Stimulated activated CD4-positive, alpha-beta T cell treated with anti-CD3 and anti-CD28 coated beads, Interleukin-4, amount 100 ng/mL, for 48 hours (primary cell): ENCODE measurements at places on chromosomes 1 and 21.

- no peak for DNase-seq
Measured at GRCh38 chr1:15261155-15262002, 14.4 kb downstream of the FHAD1 start.

- DNase-seq: no peak
Measured at GRCh38 chr21:32538147-32538792, 47.1 kb downstream of the TCP10L start.

DNA sequence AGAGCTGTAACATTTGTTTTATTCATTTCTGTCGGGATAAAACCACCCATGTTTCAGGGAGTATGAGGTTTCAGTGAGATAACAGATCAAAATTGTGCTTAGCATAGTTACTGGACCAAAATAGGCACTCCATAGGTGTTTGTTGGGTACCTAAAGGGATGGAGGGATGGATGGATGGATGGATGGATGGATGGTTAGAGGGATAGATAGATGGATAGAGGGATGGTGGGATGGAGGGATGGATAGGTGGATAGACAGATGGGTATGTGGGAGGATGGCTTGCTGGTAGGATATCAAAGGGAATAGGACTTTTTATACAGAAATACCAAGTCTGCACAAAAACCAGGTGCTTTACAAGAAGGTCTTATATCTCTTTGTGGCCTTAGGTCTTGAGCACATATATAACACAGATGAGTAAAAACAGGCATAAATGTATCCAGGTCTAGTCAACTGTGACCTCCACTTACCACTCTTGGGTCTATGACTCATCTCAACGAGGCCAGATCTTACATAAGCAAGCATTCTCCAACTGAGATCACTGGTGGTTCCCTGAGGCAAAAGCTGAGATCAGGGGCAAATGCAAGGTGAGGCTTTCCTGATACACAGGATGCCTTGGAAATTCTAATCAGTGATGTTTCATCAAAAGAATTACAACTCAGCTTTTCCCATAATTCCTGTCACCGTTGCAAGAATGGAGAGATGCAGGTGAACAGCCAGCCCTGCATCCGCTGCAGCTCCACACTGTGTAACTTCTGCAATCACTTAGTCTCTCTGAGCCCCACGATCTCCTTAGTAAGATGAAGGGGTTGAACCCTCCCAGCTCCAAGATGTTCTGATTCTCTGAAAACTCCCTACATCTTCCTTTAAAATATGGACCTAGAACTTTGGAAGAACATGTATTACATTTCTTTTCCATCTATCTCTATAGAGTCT, 32.0 kb downstream of the PTAFR start:
- no peak for DNase-seq

DNA sequence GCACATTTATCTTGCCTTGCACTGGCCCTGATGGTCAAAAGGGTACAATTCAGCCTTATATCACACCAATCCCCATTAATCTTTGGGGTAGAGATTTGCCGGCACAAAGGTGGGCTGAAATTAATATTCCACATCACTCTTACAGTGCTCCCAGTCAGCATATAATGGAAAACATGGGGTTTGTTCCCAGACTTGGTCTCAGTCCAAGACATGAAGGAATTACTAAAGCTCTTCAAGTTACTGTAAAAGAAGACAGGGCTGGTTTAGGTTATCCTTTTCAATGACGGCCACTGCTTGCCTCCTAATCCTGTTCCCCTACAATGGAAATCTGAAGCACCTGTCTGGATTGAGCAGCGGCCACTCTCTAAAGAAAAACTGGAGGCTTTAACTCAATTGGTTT, 160.7 kb downstream of the IER5 start:
- DNase-seq: no peak

DNA sequence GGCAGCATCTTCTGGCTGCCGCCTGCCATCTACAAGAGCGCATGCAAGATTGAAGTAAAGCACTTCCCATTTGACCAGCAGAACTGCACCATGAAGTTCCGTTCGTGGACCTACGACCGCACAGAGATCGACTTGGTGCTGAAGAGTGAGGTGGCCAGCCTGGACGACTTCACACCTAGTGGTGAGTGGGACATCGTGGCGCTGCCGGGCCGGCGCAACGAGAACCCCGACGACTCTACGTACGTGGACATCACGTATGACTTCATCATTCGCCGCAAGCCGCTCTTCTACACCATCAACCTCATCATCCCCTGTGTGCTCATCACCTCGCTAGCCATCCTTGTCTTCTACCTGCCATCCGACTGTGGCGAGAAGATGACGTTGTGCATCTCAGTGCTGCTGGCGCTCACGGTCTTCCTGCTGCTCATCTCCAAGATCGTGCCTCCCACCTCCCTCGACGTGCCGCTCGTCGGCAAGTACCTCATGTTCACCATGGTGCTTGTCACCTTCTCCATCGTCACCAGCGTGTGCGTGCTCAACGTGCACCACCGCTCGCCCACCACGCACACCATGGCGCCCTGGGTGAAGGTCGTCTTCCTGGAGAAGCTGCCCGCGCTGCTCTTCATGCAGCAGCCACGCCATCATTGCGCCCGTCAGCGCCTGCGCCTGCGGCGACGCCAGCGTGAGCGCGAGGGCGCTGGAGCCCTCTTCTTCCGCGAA, 3.8 kb downstream of the CHRNB2 start:
- DNase-seq: no peak

- no peak for DNase-seq
Measured at GRCh38 chr1:85448358-85448757, 16.6 kb downstream of the DDAH1 start.

DNA sequence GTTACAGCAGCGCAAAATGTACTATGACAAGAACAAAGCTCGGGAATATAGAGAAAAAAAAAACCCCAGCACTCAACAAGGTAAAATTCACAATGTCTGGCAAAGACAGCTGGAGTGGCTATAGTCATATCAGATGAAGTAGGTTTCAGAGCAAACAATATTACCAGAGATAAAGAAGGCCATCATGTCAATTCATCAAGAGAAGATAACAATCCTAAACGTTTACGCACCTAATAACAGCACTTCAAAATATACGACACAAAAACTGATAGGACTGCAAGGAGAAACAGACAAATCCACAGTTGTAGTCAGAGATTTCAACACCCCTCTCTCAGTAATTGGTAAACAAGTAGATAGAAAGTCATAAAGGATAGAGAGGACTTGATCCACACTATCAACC, 455.2 kb downstream of the PTPRU start:
- no peak for DNase-seq

DNA sequence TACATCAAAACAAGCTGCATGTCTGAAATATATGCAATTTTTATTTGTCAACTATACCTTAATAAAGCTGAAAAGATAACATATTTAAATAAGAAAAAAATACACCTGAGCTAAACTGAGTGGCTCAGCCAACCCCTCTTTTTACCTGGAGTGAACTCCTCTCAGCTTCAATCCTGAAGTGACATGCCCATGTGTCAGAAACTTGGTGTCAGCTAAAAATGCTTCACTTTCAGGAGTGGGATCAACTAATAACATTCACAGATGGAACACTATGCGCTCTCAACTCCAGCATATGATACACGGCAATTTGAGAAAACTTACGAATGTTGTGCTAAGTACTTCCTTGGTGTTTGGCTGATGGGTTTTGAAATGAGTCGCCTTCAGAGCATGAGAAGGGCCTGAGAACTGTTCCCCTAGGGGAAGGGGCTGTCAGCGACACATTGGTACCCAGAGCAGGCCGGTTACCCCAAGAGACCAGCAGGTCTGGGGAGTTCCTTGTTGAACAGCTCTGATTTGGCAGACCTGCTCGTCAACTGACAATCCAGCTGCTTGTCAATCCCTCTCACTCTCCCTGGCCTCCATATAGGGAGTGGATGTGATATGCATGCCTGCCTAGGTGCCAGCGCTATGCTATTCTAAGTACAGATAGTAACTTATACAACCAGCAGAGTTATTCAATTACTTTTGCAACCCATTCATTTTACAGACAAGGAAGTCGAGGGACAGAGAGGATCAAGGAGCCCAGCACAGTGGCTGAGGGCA, 267.7 kb downstream of the PCP4 start:
- DNase-seq: no peak

DNA sequence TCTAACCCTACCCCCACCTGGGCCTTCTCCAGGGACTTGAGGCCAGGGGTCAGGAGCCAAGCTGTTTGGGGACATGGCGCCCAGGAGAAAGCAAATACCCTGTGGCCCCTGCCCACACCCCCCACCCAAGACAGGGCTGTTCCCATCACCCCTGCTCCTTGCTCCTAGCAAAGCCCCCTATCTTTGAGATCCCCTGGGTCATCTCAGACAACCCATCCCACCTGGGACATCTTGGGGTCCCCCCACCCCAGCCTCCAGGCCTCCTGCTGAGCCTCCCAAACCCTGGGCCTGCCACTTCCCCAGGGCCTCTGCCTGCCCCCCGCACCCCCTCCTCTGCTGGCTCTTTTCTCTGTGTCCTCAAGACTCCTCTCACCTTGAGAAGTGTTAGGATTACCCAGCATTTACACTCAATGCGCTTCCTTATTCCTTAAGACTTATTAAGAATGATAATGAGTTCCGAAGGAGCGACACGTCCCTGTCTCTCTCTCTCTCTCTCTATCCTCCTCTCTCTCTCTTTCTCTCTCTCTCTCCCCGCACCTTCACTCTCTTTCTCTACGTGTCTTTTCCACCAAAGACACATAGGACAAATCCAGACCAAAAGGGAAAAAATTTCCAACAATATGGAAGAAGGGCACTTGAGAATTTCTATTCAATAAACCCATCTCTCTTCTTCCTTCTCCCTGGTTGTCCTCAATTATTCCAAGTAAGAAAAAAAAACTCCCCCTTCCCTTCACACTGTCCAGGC, 7.2 kb downstream of the CASZ1 start:
- no peak for DNase-seq

- no peak for DNase-seq
Measured at GRCh38 chr21:41970106-41970391, 16.2 kb upstream of the C2CD2 start.

GRCh38 chr1:227885648-227886502, 61.9 kb downstream of the WNT9A start:
- DNase-seq: no peak

DNA sequence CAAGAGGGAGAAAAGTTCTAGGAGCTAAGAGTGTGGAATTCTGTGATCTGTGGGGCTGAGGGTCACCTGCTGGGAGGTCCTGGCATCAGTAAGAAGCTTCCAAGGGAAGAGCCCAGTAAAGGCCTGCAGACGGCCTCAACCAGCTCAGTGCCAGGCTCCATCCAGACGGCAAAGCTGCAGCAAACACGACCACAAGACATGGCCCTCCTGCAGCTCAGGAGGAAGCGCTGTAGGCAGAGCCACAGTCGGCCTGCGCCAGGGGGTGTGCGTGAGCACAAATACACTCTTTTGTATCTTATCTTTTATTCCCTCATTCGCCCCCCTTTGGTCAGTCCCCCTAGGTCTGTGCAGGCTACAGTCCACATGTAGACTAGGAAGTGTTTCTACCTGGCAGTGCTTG, 13.4 kb downstream of the C1orf174 start:
- no peak for DNase-seq

DNA sequence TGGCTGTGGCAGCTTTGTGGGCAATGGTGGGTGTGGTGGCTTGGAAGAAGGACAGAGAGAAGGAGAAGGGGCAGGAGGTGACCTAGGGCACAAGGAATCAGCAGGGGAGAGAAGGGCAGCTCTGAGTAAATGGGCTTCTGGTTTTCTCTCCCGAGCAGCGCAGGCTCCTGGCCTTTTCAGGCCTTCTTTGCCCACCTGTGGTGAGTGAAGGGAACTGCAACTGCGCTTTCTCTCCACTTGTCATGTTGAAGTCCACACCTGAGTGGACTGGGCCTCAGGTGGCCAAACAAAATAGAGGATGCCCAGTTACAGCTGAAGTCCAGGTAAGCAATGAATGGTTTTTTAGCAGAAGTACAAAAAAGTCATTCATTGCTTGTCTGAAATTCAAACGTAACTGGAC, 29.4 kb upstream of the KCNA10 start:
- no peak for DNase-seq

DNA sequence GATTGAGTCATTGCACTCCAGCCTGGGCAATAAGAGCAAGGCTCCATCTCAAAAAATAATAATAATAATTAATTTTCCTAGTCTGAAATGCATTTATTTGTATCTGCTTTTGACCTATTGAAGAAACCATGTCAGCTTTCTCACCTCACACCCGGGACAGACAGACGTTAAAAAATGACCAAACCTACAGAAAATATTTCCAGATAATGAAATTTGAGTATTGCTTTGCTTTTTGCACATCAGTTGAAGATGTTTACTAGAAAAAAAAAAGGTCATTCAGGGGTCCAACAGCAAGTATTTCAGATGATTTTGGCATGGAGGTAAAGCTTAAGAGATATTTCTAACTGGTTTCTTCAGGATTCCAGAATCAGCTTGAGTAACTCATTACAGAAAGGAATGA, at the start of gene OR6K6:
Gene OR6K6, plus strand, starts transcription at position 301 of the 400 bp plus-strand sequence. CDS start 168 bp downstream, outside the sequence.
- no peak for DNase-seq

DNA sequence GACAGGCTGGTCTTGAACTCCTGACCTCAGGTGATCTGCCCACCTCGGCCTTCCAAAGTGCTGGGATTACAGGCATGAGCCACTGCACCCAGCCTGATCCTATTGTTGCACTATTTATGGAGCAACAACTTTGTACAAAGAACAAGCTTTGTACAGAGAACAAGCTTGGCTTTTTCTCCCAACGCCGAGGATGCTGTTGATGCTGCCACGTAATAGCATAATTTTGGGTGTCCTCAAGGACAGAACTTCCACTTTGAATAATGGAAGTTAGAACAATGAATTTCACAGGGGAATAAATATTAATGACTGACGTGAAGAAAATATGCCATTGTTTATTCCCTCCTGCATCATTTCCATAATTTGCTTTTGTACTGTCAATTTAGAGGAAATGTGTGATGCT, 12.8 kb upstream of the RBP7 start:
- no peak for DNase-seq

GRCh38 chr1:183697814-183698590, 44.9 kb upstream of the APOBEC4 start:
- no peak for DNase-seq

DNA sequence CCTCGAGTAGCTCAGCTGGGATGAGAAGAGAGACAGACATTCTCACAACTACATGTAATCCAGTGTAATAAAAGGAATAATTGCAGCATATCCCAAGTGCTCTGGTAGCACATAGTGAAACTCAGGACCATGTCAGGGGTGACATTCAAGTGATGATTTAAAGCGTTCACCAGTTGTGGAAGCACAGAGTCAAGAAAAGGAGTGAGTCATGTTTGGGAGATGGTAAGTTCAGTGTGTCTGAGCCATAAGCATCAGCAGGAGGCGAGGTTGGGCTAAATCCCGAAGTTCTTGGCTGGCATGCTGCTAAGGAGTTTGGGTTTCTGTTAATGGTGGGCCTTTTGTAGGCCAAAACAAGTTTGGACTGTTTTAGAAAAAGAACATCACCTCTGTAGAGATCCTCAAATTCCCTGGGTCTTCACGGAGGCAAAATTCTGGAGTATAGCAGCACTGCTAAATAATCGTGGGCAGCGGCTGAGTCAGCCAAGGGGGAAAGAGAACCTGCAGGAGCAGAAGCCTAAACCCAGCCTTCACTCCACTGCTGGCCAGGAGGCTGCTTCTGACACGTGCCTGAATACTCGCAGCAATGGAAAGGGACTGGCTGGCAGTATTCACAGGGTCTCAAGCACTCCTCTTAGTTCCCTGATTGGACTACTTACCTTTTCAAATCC, 7.2 kb upstream of the NHLH1 start:
- no peak for DNase-seq
